ENCODE measurements at places on chromosomes 4 and X.

DNA sequence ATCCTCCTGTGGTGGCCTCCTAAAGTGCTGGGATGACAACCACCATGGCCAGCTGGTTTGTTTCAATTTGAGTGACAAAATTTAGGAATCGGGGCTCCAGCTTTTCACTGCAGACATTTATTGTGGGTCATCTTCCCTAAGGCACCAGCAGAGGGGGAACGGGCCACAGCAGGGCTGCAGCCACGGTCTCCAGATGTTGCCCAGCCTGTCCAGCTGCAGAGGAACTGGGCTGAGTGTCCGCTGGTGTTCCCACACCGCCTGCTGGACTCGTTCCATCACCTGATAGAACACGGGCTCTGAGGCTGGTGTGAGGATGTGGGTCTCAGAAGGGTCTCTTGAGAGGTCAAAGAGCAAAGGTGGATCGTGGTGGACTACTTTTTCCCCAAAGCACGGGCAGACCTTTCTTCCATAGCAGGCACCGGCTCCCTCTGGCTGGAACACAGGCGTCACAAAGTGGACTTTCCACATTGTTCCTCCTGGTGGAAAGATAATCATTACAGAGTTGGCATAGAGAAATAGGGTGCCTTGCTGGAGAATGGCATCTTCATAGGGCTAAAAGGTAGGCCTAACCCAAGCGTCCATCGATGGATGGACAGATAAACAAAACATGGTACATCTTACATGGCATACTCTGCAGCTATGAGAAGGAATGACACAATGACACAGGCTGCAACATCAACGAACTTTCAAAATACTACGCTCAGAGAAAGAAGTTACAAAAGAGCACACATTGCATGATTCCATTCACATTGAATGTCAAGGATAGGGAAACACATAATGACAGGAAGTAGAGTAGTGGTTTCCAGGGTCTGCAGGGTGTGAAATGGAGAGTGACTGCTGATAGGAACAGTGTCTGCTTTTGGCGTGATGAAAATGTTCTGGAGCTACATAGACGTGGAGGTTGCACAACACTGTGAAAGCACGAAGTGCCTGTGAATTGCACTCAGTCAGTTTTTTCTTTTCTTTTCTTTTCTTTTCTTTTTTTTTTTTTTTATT, 5.9 kb upstream of the ARSD start:
- DNase-seq: no peak

GRCh38 chrX:41827886-41828285, 95.5 kb downstream of the CASK start:
- DNase-seq: no peak

DNA sequence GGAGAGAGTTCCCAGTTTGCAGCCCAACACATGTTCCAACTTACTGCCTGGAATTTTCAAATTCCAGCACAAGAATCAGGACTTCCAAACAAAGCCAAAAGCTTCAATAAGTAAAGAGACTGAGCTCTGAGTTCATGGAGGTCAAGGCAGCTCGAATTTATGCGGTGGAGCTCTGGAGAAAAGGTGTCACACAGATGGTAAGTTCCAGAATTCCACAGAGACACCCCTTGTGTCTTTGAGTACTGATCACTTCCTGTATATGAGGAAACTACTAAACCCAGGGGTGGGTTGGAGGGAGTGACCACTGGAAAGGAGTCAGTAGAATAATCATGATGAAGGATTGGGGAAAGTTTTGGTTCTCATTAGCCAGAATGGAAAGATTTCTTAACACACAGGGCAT, 118.5 kb upstream of the GUCY1A1 start:
- no peak for DNase-seq

DNA sequence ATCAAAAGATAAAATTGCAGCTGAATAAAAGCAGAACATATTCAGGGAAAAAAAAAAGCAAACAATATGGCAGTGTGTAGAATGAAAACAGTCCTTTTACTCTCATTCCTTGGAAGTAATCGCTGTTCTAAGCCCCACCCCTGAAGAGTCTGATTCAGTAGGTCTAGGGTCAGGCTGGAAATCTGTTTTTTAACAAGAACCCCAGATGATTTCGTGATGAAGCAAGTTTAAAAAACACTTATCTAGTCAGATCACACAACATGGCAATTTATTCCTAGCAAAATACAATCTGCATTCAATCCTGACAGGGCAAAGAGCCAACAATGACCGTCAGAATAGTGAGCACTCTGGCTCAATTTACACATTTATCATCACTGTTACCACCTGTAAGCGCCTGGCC, 16.1 kb downstream of the FAM120C start:
- no peak for DNase-seq

DNA sequence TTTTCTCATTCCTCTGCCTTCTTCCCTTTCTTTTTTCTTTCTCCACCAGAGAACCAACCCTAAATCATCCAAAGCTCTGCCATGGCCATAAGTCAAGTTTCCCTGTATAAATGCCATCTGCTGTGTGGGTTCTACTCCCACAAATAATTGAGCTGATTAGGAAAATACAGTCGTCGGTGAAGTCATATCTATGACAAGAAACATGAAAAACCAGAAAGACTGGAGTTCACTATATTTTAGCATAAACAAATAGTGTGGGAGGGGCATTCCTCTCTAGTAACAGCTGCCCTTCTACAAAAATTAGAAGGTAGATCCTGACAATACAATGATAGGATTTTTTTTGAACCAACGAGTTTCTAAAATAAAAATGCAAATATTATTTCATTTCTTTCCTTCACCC, 48.8 kb downstream of the SPOCK3 start:
- DNase-seq: no peak

DNA sequence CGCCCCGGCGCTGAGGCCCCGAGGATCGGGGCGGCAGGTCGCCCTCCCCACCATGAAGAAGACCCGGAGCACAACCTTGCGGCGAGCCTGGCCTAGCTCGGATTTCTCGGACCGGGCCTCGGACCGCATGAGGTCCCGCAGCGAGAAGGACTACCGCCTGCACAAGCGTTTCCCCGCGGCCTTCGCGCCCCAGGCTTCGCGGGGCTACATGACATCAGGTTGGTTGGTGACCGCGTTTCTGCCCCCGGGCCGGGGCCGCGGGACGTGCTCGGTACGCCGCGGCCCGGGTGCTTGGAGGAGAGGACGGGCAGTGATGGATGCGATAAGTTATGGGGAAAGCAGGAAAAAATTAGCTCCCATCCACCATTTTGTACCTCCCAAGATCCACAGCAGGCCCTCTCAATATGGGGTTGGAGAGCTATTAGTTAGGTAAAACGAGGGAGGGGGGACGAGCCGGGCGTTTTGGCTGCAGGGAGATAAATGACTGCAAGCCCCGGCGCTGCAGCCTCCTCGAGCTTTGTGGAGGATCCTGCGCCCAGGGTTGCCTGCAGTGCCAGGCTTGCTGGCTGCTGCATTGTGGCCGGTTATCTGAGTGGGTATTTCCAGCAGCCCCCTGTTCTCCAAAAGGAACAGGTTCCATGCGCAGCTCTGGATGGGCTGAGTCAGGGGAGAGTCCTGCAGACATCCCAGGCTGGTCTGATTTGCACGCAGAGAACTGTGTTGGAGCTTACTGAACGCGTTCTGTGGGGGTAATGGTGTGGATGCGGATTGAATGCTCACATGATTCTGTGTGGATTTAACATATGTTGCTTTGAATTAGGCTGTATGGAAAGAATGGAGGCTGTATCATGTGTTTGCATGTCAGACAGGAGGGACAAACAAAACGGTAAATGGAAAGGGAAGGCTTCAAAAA, 1.9 kb downstream of the STOX2 start:
- no peak for DNase-seq

- DNase-seq: no peak
Observed at GRCh38 chr4:139951021-139951420, 203.0 kb downstream of the MAML3 start.

GRCh38 chr4:144556636-144557035, 89.3 kb upstream of the HHIP start:
- DNase-seq: no peak

DNA sequence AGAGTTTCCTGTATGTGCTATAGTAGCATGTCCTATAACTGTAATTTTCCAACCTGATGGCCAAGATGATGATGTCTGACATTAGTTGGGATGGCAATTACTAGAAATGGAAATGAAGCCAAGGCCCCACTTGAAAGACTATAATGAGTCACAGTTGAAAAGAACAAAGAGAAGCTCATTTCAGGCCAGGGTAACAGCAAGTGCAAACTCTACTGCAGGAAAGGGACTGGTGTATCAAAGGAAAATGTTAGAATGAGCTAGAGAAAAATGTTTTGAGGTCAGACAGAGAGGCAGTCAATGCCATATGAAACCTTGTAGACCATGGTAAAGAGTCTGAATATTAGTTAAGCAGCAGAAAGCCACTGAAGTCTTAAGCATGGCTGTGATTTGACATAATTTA, 146.2 kb upstream of the SH3RF1 start:
- DNase-seq: no peak
